ENCODE measurements at places on chromosomes 3 and 15.

DNA sequence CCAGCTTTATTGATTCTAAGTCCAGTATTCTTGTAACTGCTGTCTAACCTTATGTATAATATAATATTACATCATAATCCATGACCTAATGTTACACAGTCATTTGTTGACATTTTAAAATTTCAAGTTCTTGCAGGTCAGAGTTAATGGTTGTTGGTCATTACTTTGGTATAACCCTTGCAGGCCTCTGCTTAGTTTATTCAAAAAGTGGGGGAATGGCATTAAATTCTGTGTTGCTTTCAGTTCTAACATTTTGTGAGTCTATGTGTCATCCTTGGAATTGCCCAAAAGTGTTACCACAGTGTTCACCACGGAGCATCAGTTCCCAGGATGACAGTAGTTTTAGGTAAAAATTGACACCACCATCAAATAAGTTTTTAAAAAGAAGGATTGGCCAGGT is 174.8 kb upstream of the BCL6 start:
- no peak for DNase-seq

DNA sequence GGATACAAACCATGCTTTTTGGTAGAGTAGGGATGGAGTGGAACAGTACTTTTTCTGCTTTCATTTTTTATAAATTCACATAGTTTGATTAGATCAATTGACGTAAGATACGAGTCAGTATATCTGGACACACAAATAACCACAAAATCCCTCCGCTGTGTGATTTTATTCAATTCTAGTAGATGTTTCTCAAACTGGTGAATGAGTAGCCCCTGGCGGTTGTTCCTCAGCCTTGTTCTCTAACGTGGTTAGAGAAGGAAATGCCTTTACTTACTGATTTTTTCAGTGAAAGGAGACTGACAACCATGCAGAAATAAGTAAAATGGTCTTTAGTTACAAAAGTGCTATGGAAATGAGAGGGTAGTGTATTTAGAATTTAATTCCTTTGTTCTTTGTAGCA is 161.0 kb downstream of the TCF12 start:
- DNase-seq, result no peak

- no peak for DNase-seq
Measured at GRCh38 chr3:53571264-53571663, 76.9 kb downstream of the CACNA1D start.

DNA sequence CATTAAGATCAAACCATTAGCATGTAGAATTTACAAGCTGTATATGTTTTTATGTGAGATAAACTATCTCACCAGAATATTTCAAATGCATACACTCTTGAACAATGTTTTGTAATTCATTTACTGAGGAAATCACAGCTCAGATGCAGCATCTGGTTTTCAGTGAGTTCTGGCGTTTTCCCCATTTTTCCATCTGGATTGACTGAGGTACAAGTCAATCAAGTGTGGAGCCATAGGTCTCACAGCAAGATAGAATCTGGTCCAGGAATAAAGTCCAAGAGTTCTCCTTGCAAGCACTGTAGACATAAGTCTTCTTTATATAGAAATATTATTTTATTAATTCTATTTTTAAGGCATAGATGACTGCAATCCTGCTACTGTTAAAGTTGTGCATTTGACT is 219.3 kb downstream of the ZBBX start:
- no peak for DNase-seq

DNA sequence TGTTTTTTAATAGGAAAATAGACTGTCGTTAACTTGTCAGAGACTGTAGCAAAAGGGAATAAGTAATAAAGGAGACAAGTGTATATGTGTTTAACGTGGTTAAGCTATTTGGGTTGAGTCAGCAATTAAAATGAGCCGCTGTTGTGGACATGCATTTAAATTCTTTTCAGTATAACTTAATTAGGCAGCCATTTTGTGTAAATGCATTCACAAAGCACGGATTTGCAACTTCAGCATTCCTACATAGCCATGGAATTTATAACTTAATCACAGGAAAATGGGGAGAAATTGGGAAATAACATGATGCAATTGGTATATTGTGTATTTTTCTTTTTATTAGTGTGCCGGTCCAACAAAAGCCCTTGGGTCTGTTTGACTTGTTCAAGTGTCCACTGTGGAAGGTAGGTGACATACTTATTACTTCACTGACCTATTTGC is 27.9 kb downstream of the USP3 start:
- DNase-seq, result no peak

DNA sequence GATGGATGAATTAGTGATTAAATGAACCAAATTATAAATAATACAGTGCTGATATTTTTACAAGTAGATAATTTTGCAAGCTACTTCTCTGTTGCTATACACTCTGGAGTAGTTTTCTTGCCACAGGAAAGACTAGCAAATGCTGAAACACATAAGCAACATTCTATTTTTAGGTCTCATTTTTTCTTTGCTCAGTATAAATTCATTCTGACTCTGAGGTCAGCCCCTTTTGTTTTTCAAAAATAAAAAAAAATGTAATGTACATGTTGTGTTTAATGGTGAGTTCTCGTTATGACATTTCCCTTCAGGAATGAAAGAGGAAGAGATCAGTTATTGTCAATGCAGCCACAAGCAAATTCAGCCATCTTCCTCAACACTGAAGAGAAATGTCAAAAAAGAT is 24.9 kb downstream of the GJD2 start:
- no peak for DNase-seq

GRCh38 chr3:64048631-64049061 is 25.4 kb upstream of the PSMD6 start:
- no peak for DNase-seq

GRCh38 chr15:38174691-38175090 is 77.9 kb upstream of the SPRED1 start:
- no peak for DNase-seq

- no peak for DNase-seq
Measured at GRCh38 chr3:127955728-127956127, 40.7 kb downstream of the KBTBD12 start.

DNA sequence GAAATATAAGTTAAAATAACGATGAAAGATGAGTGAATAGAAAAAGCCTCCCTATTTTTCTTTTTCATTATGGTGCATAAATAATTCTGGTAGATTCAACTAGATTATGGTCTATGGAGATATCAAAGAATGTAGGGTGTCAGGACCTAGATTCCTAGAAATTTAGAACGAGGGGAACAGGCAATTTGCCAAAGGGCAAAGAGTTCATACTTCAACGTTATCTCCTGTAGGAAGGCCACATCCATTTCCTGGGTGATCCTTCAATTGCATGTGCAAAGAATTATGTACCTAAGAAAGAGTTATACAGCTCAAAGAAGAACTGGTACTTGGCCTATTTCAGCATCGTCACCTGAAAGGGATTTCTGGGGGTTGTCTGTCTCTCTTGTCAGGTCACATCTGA is 351.8 kb downstream of the FOXP1 start:
- DNase-seq, result no peak

GRCh38 chr15:31358163-31358562 is 31.5 kb downstream of the KLF13 start:
- no peak for DNase-seq

DNA sequence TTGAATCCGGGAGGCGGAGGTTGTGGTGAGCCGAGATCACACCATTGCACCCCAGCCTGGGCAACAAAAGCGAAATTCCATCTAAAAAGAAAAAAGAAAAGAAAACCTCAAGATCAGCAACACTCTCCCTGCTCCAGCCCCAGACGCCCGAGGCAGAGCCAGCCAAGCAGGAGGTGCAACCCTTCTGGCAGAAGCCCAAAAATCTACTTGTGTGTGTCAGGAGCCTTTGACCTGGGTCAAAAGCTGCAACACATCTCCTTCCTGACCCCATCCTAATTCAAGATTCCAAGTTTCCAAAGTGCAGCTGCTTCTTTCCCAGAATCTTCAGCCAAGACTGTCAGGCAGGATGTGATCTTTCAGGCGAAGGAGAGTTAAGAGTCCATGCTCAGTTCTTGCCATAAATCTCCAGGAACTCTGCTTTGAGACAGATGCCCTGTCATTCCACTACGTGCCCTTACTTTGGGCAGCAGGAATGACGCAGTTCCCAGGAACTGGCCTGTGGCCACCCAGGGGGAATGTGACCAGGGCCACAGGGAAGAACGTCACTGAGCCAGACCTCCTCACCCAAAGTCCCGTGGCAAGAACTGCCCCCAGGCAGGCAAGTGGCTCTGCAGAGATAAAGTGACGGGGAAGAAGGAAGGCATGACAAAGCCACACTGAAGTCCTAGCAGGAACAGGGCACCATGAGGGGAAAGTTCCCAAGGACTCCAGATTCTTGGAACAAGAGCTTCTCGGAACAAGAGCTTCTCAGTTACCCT is 39.4 kb downstream of the SH3BP5 start:
- peak; percentile 44 for DNase-seq

DNA sequence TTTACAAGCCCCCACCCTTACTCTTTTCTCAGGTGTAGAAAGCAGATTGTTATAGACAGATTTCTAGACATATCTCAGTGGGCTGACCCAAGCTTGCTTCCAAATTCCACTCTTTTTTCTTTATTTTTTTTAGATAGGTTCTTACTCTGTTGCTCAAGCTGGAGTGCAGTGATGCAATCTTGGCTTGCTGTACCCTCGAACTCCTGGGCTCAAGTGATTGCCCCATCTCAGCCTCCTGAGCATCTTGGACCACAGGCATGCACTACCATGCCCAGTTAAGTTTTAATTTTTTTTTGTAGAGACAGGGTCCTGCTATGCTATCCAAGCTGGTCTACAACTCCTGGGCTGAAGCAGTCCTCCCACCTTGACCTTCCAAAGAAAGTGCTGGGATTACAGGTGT is 53.5 kb upstream of the ADAMTS9 start:
- no peak for DNase-seq

DNA sequence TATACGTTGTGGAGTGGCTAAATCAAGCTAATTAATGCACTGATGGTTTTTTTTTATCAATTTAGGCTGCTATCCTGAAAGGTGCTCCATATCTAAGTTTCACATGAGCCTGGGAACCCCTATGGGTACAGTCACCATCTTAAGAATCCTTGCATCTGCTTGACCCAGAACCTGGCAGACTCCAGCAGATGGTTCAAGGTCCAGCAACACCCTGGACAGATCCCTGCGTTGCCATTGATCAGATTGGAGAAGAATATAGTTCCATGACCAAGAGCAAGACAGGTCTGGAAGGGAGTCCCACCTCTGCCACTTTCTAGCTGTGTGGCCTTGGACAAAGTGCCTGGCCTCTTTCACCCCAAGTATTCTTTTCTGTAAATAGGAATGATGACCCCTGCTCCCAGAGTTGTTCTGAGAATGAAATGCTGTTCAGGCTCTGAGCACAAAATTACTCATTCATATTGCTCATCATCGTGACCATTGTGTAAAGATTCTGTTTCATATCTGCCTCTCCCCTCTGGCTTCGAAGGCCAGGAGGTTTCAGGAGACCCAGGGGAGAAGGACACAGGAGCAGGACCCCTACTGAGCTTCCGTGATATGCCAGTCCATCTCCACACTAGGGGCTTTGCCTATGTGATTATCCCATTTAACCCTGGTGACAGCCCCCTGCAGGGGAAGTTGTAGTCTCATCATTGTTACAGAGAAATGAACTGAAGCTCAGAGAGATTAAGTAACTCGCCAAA is 30.0 kb upstream of the TSEN2 start:
- DNase-seq, result no peak

DNA sequence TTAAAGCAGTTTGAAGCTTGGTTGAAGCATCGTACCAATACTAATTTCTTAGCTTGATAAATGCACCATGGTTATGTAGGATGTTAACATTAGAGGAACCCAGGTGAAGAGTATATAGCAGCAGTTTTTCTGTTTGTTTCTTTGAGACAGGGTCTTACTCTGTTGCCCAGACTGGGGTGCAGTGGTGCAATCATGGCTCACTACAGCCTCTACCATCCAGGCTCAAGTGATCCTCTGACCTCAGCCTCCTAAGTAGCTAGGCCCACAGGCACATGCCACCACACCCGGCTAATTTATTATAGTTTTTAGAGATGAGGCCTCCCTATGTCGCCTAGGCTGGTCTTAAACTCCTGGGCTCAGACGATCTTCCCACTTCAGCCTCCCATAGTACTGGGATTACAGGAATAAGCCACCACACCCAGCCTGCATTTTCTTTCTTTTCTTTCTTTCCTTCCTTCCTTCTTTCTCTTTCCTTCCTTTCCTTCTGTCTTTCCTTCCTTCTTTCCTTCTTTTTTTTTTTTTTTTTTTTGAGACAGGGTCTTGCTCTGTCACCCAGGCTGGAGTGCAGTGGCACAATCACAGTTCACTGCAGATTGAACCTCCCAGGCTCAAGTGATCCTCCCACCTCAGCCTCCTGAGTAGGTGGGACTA is 6.1 kb downstream of the PEAK1 start:
- no peak for DNase-seq

DNA sequence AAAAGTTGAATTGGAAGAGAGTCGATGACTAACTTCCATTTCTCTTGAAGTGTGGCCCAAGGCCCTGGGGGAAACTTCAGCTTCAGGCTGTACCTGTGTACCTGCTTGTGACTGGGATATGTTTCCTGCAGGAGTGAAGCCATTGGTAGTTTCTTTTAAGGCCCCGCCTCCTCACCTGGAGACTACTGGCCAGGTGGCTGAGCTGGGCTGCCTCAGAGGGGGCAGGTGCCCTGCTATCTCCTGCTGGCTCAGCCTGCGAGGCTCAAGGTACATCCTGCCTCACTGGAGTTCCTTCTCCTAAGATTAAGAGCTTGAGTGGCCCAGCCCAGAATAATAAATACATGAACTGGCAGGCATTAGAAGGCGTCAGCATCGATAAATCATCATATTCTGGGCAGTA is 121.6 kb upstream of the ROPN1 start:
- DNase-seq, result no peak

DNA sequence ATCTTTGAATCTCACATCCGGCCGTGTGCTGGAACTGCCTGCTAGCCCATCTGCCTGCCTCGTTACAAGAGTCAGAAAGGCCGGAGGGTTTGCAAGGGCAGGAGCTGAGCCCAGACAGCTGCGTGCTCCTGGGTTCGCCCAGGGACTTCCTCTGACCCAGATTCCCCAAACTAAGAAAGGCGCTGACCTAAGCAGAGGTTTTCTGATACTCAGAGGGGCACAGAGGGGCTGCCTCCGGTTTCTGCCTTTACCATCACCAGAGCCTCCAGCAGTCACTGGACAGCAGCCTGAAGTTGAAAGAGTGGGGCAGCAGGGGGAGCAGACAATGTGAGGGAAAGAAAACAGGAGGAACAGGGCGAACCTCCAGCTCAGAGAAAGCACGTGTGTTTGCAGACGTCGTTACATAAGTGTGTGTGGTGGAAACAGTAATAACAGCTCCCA is 33.4 kb upstream of the RAD18 start:
- DNase-seq, result no peak

- DNase-seq, result no peak
Measured at GRCh38 chr3:111603679-111604078, 8.5 kb upstream of the ZBED2 start.

Data from kidney glomerular epithelial cell (primary cell).